Activated B cell treated with CpG ODN at 0.5 μM for 24 hours (primary cell): ENCODE measurements at places on chromosomes 13 and 19. TPM values are rescaled to one million over a fixed set of nuclear protein-coding genes. Genes with fewer than 3 reads are reported as not detected.

CABP5 gene
- total RNA-seq = not detected in 2 replicates

IFNL1 gene
- total RNA-seq = not detected in 2 replicates

ZNF829 gene
- total RNA-seq = 7.3 and 7.6 TPM in 2 replicates

NEK5 gene
- total RNA-seq = not detected in 2 replicates

GRAMD1A gene
- 52.9 and 54.4 TPM in 2 replicates for total RNA-seq

PODNL1 gene
- 0.44 TPM in 1 of 2 replicates, not detected in the other for total RNA-seq

FGF22 gene
- total RNA-seq = 0.64 and 0.73 TPM in 2 replicates
